ENCODE measurements at places on chromosomes 3 and 15. TPM values are rescaled to one million over a fixed set of nuclear protein-coding genes. Genes with fewer than 3 reads are reported as not detected.

Gene CYP1A2
- not detected for total RNA-seq

Gene GOLGA8T
- 1.5 TPM for total RNA-seq

Gene HESX1
- not detected for total RNA-seq

Gene DLL4
- total RNA-seq = not detected

Gene ZNF502
- total RNA-seq = 5.7 TPM

Gene FANCD2OS
- total RNA-seq = not detected

Gene KLHL40
- not detected for total RNA-seq

Gene PIERCE2
- 1.3 TPM for total RNA-seq

Gene SNX22
- not detected for total RNA-seq

Gene CELSR3
- total RNA-seq = 2.4 TPM

Gene LTK
- total RNA-seq = 0.57 TPM

Data from Daoy (cell line).